ENCODE measurements at places on chromosomes 13 and 19. TPM values are rescaled to one million over a fixed set of nuclear protein-coding genes. Genes with fewer than 3 reads are reported as not detected.

- no peak overlapping the region for H3K27ac ChIP-seq
- H3K4me1 ChIP-seq: no peaks in the 10 kb centered on the region
- DNase-seq: no peak
- peaks cover 4% of the 10 kb centered on the region for H3K27me3 ChIP-seq
- peaks cover 13% of the 10 kb centered on the region for H3K36me3 ChIP-seq
These were observed 3.7 kb upstream of the GP6 start for GRCh38 chr19:55041627-55042343.

- peaks cover 2% of the 10 kb centered on the region for H3K36me3 ChIP-seq
- H3K4me1 ChIP-seq: peaks cover 63% of the 10 kb centered on the region
- DNase-seq: peak; percentile 83
- peaks cover 19% of the 10 kb centered on the region for H3K27me3 ChIP-seq
- H3K27ac ChIP-seq: peak overlapping the region; percentile 96
These were observed 4.1 kb upstream of the CIRBP start for GRCh38 chr19:1264801-1265614.

GIPC3 gene
- 0.10 TPM for total RNA-seq

ATP8A2 gene
- not detected for total RNA-seq

- no peaks in the 10 kb centered on the region for H3K4me1 ChIP-seq
- H3K27ac ChIP-seq: no peak overlapping the region
- no peak for DNase-seq
- H3K36me3 ChIP-seq: peaks cover 5% of the 10 kb centered on the region
These were observed 27.0 kb downstream of the POMP start for GRCh38 chr13:28685892-28686291.

- peaks cover 2% of the 10 kb centered on the region for H3K27me3 ChIP-seq
- peak overlapping the region; percentile 94 for H3K27ac ChIP-seq
- peak overlapping the region; percentile 61 for H3K4me3 ChIP-seq
- H3K36me3 ChIP-seq: no peaks in the 10 kb centered on the region
- peak; percentile 51 for DNase-seq
These were observed 14.4 kb downstream of the COMP start for GRCh38 chr19:18776736-18777135.

NLRP11 gene
- not detected for total RNA-seq

- no peaks in the 10 kb centered on the region for H3K36me3 ChIP-seq
- H3K4me1 ChIP-seq: no peaks in the 10 kb centered on the region
- H3K27me3 ChIP-seq: peaks cover 5% of the 10 kb centered on the region
These were observed 15.5 kb downstream of the SIX5 start for GRCh38 chr19:45753548-45753947.

CC2D1A gene
- 24.9 TPM for total RNA-seq

GRCh38 chr19:35056513-35057063 is 15.1 kb downstream of the HPN start:
- DNase-seq: no peak
- H3K4me1 ChIP-seq: peaks cover 2% of the 10 kb centered on the region

DNA sequence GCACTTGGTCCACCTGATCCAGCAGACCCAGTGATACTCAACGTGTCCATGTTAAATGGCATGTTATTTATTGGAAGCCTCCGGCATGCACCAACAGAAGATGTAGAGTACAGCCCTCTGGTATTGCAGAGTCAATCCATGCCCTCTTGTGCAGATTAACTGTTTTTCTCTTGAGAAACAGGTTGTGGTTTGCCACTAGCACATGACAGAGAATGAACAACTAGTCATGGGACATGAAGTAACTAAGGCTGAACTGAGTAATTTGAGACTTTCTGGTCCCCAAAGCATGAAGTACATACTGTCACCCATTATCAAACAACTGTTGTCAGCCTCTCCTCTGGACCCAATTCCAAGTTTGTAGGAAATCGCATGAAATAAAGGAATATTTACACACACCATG is 3.2 kb downstream of the ZNF562 start:
- no peak for DNase-seq
- no peak overlapping the region for H3K4me3 ChIP-seq
- no peak overlapping the region for H3K27ac ChIP-seq
- peaks cover 75% of the 10 kb centered on the region for H3K36me3 ChIP-seq
- H3K27me3 ChIP-seq: peaks cover 1% of the 10 kb centered on the region

DNA sequence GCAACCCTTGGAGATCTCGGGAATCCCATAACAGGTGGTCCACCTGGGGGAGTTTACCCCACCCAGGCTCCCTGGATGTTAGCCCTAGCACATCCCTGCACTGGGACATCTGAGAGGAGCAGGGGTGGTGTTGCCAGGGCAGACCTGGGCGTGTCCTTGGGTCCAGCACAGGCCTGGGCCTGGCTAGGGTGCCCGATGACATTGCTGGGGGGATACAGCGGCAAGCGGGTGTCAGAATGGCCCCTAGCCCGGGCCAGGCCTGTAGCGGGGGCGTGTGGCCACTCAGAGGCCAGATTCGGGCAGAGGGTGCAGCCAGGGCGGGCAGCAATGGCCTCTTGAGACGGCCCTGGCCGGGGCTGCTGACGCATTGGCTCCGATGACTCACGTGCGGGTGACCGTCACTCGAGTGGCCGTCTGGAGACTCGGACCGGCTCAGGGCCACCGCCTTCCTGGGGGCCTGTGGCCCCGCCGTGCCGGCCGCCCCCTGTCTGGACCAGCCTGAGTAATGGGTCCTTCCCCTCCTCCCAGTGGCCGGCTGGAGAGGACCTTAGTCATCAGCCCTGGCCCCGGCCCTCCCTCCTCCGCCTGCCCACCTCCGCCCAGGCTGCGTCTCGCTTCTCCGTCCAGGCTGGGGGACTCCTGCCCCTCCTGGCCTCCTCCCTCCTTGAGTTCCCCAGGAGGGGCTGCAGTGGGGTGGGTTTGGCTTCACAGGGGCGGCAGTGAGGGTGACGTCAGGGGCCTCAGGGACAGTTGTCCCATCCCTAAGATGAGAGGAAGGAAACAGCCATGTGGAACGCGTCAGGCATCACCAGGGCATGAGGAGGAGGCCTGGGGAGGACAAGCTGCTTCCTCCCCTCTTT is 23.2 kb upstream of the CRTC1 start:
- H3K4me3 ChIP-seq: peak overlapping the region; percentile 74
- H3K27me3 ChIP-seq: peaks cover 2% of the 10 kb centered on the region
- peak overlapping the region; percentile 92 for H3K27ac ChIP-seq
- peaks cover 54% of the 10 kb centered on the region for H3K4me1 ChIP-seq
- no peaks in the 10 kb centered on the region for H3K36me3 ChIP-seq

GRCh38 chr13:67619995-67620380 is 389.9 kb upstream of the PCDH9 start:
- DNase-seq: no peak
- H3K27ac ChIP-seq: no peak overlapping the region
- H3K36me3 ChIP-seq: no peaks in the 10 kb centered on the region
- H3K27me3 ChIP-seq: no peaks in the 10 kb centered on the region
- no peaks in the 10 kb centered on the region for H3K4me1 ChIP-seq
- H3K4me3 ChIP-seq: no peak overlapping the region

TMEM255B gene
- total RNA-seq: 9.0 TPM

PCCA gene
- 14.7 TPM for total RNA-seq

GRCh38 chr13:75960538-75960994 is 324.4 kb downstream of the LMO7 start:
- H3K4me3 ChIP-seq: no peak overlapping the region
- no peaks in the 10 kb centered on the region for H3K4me1 ChIP-seq
- no peak for DNase-seq
- no peak overlapping the region for H3K27ac ChIP-seq
- peaks cover 2% of the 10 kb centered on the region for H3K27me3 ChIP-seq
- no peaks in the 10 kb centered on the region for H3K36me3 ChIP-seq

PSPN gene
- total RNA-seq: 2.2 TPM

HAUS8 gene
- 14.6 TPM for total RNA-seq

F2RL3 gene
- total RNA-seq: not detected

DNA sequence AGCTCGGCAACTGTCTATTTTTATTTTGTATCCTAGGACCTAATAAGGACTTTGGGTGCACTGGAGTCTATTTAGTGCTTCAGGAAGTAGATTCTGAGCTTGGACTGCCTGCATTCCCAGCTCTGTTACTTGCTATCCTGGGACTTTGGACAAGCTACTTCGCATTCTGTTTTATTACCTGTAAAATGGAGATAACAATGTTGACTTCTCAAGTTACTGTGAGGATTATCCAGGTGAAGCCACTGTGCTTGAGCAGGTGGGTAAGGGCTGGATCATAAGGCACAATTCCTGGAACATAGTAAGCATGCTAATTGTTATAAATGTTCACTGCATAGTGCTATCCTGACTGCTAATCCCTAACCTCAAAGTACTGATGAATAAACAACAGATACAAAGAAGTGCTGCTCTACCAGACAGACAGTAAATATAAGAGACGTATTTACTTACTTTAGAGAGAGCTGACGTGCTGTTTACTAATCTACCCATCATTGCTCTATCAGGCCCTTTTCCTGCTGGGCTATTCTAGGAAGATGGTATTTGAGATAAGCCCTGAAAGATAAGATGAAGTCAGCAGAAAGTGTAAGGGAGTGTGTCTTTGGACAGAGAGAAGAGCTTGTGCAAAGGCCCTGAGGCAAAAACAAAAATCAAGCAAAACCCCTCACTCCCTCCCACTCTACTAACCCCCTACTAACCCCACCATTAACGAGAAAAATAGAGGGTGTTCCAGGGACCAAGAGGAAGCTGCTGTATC is 50.8 kb upstream of the FLT1 start:
- no peak for DNase-seq
- peaks cover 43% of the 10 kb centered on the region for H3K4me1 ChIP-seq
- H3K27ac ChIP-seq: no peak overlapping the region
- no peaks in the 10 kb centered on the region for H3K27me3 ChIP-seq

- peak overlapping the region; percentile 22 for H3K4me3 ChIP-seq
- peaks cover 37% of the 10 kb centered on the region for H3K4me1 ChIP-seq
- peaks cover 9% of the 10 kb centered on the region for H3K36me3 ChIP-seq
These were observed 536.7 kb upstream of the ARGLU1 start for GRCh38 chr13:107104631-107105030.

DNA sequence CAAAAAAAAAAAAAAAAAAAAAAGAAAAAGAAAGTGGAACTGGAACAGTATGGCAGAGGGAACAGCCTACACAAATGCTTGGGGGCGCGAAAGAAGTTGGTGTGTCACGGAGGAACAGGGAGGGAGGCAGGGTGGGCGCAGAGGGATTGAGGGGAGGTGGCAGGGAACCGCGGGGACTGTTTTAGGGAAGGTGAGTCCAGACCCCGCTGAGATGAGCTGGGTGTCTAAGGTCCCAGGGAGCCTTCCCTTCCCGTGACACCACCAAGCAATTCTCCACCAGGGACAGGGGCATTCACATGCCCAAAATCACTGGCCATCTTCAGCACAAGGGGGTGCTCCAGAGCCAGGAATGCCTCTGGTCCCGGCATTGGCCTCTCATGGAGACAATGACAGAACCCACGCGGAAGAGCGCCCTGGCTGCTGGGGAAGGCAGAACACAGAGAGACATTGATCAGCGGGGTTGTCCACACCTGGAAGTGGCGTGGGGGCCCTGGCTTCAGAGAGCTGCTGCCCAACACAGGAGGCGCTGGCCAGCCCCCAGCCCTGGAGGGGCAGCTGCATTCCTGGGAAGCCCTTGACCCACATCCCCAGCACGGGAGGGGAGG is 6.9 kb downstream of the PEAK3 start:
- peak overlapping the region; percentile 73 for H3K27ac ChIP-seq
- peak overlapping the region; percentile 71 for H3K4me3 ChIP-seq
- H3K27me3 ChIP-seq: peaks cover 29% of the 10 kb centered on the region
- peak; percentile 70 for DNase-seq
- peaks cover 30% of the 10 kb centered on the region for H3K36me3 ChIP-seq

DNA sequence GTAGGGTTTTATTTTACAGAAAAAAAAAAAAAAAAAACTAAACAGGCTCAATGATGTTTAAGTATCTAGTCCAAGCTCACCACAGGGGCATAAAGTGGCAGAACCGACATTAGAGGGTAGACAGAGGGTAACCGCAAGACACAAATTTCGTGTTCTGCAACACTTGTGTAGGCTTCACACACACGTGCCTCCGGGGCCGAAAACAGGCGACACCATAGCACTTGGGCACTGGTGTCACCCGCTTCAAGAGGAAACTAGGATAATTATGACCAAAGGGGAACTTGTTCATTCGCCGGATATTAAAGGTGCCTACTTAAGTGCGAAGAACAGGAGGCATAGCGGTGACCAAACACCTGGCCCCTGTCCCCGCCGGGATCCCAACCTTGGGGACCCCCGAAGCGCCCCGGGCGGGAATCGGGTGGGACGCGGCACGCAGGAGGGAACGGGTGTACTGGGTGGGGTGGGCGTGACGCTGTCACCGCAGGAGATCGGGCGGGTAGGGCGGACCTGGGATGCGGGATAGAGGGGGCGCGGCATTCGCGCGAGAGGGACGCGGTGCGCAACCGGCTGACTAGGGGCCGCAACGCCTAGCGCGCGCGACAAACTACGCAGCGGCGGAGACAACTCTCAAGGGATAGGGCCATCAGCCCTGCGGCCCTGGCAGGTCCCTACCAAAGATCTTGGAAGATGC is 558 bp downstream of the MZT1 start:
- H3K4me3 ChIP-seq: peak overlapping the region; percentile 92
- DNase-seq: no peak
- H3K27ac ChIP-seq: peak overlapping the region; percentile 75
- no peaks in the 10 kb centered on the region for H3K27me3 ChIP-seq
- peaks cover 43% of the 10 kb centered on the region for H3K4me1 ChIP-seq

DNA sequence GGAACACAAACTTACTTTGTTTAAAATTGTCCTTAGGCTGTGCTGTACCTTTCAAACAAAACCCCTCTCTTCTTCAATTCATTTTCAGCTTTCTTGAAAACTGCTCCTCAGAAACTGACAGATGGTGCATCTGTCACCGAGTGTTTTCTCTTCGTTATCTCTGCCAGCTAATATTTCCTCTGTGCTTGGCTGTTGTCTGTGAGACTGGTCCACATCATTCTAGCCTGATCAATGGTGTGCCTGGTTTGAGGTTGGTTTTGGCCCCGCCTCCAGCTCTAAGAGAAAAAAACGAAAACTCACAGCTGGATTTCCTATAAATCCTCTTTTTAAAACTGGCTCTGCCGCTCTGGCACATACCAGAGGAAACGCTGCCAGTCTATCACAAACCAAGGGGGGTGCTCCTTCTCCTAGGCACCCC is 79.7 kb downstream of the STARD13 start:
- peaks cover 56% of the 10 kb centered on the region for H3K36me3 ChIP-seq
- no peak for DNase-seq
- H3K4me3 ChIP-seq: no peak overlapping the region
- peaks cover 76% of the 10 kb centered on the region for H3K4me1 ChIP-seq

DNA sequence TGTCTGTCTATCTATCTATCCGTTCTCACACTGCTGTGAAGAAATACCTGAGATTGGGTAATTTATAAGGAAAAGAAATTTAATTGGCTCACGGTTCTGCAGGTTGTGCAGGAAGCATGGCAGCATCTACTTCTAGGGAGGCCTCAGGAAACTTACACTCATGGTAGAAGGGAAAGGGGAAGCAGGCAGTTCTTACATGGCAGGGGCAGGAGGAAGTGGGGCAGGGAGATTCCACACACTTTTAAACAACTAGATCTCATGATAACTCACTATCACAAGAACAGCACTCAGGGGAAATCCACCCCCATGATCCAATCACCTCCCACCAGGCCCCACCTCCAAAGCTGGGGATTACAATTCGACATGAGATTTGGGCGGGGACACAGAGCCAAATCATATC is 105.3 kb downstream of the SLC10A2 start:
- H3K4me1 ChIP-seq: no peaks in the 10 kb centered on the region
- no peak overlapping the region for H3K4me3 ChIP-seq
- H3K27me3 ChIP-seq: no peaks in the 10 kb centered on the region

GRCh38 chr19:57118848-57119247 is 937 bp upstream of the USP29 start:
- no peak for DNase-seq
- H3K27ac ChIP-seq: no peak overlapping the region
- no peaks in the 10 kb centered on the region for H3K4me1 ChIP-seq

ACER1 gene
- not detected for total RNA-seq

Data from HFFc6 (cell line).